ENCODE measurements at places on chromosomes 12 and 14.
A peak's percentile ranks its signal among the peaks of the same experiment; 100 is the strongest.

GRCh38 chr12:123996581-123996980 lies 23.6 kb downstream of the ZNF664 start:
- DNase-seq, result no peak

GRCh38 chr14:69344171-69344570 lies 53.9 kb downstream of the ERH start:
- DNase-seq, result no peak

- no peak for DNase-seq
Observed at GRCh38 chr14:92589213-92589852, 75.8 kb downstream of the RIN3 start.

- DNase-seq, result peak; percentile 57
Observed at GRCh38 chr12:89225401-89225800, 126.9 kb downstream of the DUSP6 start.

DNA sequence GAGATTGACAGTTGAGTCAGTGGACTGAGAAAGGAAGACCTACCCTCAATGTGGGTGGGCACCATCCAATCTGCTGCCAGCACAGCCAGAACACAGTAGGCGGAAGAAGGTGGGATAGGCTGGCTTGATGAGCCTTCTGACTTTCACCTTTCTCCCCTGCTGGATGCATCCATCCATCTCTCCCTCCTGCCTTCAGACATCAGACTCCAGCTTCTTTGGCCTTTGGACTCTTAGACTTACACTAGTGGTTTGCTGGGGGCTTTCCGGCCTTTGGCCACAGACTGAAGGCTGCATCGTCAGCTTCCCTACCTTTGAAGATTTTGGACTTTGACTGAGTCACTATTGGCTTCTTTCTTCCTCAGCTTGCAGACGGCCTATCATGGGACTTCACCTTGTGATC lies 456.5 kb upstream of the MIS18BP1 start:
- DNase-seq, result no peak
